Stimulated activated CD8-positive, alpha-beta memory T cell treated with anti-CD3 and anti-CD28 coated beads, Interleukin-15, amount 100 ng/mL, for 24 hours (primary cell): ENCODE measurements at places on chromosomes 1 and 21.

GRCh38 chr21:39131791-39132190 is 51.5 kb downstream of the PSMG1 start:
- DNase-seq, result no peak

DNA sequence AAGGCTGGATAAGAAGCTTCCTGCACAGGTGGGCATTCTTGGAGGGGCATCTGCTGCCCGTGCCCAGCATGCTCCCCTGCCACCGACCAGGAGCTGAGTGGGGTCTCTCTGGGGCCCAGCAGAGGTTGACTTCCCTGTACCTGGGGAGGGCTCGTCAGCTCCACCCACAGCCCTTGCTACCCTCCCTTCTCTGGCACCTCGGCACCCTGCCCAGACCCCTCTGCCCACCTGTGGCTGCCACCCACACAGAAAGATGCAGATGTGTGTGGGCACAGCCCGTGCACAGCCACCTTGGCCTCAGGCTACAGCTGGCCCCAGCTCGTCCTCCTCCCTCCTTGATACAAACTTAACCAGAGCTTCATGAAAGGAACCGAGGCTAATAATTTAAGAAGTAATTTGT is 241.2 kb upstream of the VAMP3 start:
- no peak for DNase-seq

DNA sequence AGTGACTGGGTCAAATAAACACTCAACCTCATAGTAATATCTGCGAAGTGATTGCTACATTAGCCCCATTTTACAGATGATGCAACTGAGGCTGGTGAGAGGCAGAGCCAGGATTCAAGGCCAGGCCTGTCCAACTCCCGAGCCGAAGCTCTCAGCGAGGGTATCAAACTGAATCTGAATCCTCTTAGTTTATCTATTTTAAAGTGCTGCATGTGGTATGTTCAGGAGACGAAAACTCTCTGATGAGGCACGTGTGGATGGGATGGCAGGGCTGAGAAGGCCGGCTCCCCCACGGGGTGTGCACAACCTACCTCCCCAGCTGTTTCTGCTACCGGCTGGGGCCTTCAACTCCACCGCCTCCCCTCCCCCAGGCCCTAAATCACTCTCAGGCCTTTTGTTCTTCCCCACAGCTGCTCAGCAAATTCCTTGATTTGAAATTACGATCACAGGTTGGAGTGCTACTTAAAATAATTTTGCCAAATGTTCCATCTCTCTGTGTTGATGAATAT is 171.8 kb downstream of the TOMM20 start:
- no peak for DNase-seq

- no peak for DNase-seq
Observed at GRCh38 chr1:24089743-24090555, 22.0 kb downstream of the MYOM3 start.
